ENCODE measurements at places on chromosomes 7 and 10. TPM values are rescaled to one million over a fixed set of nuclear protein-coding genes. Genes with fewer than 3 reads are reported as not detected.
A peak's percentile ranks its signal among the peaks of the same experiment; 100 is the strongest.

SGPL1 gene
- total RNA-seq, result 28.6 TPM

DENND2A gene
- 13.4 TPM for total RNA-seq

DNA sequence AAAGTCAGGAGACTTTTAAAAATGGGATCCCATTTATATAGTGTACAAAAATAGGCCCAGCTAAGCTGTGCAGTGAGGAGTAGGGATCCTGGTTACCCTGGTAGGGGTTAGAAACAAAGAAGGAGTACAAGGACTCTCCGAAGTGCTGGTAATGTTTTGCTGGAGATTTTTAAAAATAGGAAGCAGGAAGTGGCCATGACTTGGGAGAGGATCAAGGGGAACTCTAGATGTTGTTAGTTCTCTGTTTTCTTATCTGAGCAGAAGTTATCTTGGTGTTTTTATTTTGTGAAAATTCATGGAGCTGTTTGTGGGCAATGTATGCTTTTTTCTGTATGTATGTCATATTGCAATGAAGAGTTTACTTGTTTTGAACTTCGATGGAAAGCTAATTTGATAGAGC, 373.9 kb downstream of the SFMBT2 start:
- no peak for DNase-seq

LRIT1 gene
- not detected for total RNA-seq

GPRIN2 gene
- not detected for total RNA-seq

GRCh38 chr10:3763852-3764625, 21.0 kb downstream of the KLF6 start:
- DNase-seq, result no peak

GLI3 gene
- total RNA-seq, result not detected

MYH16 gene
- total RNA-seq, result not detected

WDR86 gene
- 10.2 TPM for total RNA-seq

DNA sequence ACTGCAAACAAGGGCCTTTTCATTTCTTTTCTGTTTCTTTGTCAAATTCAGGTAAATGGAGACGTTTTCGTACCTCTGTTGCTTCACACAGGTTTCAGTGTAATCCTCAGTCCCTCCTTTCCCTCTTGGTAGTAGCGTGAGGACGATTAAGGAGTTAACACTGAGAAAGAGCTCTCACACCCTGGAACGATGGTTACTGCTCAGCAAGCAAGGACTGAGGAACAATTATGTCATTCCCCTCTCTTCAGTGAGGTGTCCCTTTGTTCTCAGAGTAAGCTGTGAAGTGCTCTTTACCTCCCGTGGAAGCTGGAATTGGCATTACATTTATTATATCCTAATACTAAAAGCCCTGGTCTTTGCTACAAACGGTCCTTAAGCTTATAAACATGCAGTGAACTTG, 95.9 kb downstream of the FANK1 start:
- DNase-seq, result no peak

DNA sequence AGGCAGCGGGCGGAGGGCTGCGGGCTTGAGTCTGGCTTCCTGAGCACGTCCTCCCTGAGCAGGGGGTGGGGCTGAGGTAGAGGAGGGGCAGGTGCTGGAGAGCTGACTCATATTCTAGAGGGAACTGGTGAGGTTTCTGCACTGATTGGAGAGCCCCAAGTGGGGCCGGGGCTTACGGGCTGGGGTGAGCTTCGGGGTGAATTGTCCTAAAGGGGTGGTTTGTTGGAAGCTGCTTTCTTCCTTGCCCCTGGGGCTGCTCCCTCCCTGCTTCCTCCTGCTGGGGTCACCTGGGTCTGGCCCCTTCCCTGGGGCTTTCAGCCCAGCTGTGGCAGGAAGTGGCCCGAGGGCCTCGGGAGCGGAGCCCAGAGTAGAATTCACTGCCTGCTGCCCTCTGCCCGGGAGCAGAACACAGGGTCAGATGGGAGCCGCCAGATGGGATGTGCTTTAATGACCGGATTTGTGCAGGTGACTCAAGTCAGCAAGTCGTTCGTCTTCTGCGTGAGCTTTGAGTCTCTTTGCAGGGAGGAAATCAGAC, 48.6 kb downstream of the FAM20C start:
- no peak for DNase-seq

WDR11 gene
- 57.3 TPM for total RNA-seq

GIGYF1 gene
- 28.1 TPM for total RNA-seq

NKX2-3 gene
- total RNA-seq, result not detected

- no peak for DNase-seq
Observed at GRCh38 chr7:22474645-22475044, 25.3 kb downstream of the STEAP1B start.

DNA sequence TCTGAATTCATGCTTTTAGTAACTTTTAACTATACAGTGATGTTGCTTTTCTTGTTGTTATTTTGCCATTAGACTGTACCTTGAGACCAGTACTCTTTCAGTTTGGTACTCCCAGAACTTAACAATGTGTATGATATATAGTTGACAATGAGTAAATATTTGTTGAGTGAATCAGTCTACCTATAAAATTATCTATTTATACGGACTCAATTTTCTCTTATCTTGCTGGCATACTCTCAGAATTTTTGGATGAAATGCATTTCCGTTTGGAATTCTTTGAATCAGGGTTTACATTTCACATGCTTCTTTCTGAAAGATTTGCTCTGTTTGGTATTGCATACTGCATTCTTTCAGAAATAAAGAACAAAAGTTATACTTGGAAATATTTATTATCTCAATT, 47.8 kb upstream of the LRRC17 start:
- no peak for DNase-seq

TMEM139 gene
- total RNA-seq, result not detected

- no peak for DNase-seq
Observed at GRCh38 chr10:11631890-11632587, 20.6 kb upstream of the USP6NL start.

ZRANB1 gene
- total RNA-seq, result 15.0 TPM

GRCh38 chr7:44676776-44677175, 70.3 kb downstream of the OGDH start:
- DNase-seq, result no peak

C10orf67 gene
- total RNA-seq, result not detected

GRCh38 chr10:15744217-15744865, 24.6 kb upstream of the ITGA8 start:
- DNase-seq, result peak; percentile 35

GRCh38 chr10:103154521-103155299, 38.4 kb downstream of the NT5C2 start:
- peak; percentile 56 for DNase-seq

ADAP1 gene
- total RNA-seq, result 21.3 TPM

PAX2 gene
- total RNA-seq, result 2.2 TPM

GRCh38 chr7:31076051-31076450, 23.9 kb downstream of the ADCYAP1R1 start:
- DNase-seq, result no peak

IFIT1B gene
- total RNA-seq, result not detected

DNA sequence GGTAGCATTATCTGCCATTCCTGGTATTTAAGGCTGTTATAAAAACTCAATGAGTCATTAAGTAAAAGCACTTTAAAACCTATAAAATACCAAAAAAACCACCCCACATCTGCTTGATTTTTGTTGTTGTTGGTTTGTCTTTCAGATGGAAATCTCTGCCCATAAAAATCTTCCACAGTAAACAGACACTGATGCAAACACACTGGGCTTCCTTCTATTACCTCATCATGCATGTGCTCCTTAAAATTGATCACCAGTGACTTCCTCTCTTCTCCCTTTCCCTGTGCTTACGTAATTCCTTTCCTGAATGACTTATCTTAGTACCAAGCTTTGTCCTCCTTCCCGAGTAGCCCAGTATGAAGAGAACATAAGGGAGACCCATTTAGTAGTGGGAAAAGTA, 167.2 kb downstream of the EVX1 start:
- DNase-seq, result no peak

DNA sequence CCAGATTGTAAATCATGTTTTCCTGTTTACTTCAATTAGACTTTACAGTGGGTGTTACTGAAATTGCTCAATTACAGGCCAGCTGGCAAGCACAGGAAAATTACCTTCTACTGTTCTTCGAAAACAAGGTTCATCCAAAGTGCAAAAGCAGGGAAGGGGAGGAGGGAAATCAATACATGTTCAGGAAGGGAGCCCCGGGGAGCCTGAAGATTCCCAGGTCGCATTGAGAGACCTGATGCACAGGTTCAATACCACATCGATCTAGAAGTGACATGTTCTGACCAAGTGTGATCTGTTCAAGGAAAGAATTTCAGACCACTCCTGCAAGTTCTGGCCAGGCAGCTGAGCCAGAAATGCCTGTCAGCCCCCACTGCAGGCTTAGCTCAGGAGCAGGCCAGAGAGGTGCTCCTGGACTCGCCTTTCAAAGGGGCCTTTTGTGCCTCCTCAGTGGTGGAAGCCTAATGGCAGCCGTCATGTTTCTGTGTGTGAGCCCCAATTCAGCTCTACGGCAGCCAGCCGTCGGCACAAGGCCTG, 35.9 kb downstream of the FAM53B start:
- no peak for DNase-seq

DNA sequence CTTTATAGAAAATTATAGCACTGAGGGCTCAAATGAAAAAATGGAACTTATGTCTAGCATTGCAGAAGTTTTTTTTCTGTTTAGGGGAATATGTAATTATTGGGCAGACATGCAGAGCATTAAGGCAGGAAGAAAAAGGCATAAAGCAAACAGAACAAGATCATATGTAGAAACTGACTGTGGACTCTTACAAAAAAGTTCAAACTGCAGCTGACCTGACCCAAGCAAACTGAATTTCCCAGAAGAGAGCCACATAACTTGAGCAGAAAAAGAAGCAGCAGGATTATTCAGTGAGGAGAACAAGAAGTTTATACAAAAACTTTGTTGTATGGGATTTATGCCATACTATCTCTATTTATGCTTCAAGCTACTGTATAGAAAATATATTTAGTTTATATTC, 250.9 kb downstream of the PHF14 start:
- no peak for DNase-seq

DNA sequence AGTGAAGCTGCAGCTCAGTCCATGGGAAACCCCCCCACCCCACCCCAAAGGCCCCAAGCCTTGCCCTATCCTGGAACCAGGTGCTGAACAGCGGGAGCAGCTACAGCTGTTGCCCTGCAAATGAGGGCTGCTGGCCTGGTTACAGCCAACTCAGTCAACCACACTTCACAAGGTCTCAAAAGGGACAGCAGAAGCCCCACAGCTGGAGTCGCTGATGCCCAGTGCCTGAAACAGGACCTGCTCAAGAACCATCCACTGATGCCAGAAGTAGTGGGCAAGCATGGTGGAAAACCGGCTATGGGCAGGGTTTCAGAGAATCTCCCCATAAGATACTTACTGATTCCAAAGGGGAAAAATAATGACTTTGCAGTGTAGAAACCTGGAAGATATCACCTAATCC, 110.3 kb downstream of the SLC37A3 start:
- no peak for DNase-seq

DNA sequence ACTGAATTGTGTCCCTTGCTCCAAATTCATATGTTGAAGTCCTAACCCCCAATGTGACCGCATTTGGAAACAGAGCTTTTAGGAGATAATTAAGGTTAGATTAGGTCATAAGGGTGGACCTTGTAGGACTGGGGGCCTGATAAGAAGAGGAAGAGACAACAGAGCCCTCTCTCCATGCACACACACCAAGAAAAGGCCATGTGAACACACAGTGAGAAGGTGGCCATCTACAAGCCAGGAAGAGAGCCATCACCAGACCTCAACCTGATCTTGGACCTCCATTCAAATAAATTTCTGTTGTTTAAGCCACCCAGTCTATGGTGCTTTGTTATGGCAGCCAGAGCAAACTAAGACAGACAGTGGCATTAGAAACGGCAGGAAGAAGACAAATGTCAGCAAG, 12.5 kb upstream of the PRKAR2B start:
- no peak for DNase-seq

LRGUK gene
- 0.43 TPM for total RNA-seq

CLEC2L gene
- 23.0 TPM for total RNA-seq

DNA sequence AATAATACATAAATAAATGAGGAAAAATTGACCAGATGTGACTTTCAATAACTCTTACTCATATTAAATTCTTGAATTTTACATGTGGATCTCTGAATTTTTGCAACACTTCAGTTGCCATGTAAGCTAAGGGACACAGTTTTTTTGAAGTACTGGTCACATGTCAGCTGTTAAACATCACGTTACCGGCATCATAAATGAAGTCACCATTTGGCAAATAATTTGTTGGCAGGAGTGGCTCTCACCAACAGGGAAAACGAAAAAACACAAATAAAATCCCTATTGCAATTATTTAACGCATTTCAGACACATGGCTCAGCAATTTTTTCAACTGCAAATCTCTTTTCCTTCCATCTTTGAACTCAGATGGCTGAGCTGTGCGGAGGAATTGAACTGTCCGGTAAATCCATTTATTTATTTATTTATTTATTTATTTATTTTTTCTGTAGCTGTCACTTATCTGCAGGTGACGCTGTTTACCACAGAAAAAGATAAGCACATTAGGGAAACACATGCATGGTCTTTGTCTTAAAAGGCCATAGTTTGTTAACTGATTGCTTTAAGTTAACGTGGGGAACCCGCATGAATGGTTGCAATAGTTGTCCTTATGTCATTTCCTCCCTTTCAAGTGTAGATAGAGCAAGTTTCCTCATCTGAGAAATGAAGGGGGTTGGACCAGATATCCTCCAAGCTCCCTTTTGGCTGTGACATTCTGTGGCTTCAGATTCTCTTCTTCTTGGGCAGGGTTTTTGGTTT, 64.7 kb upstream of the JAZF1 start:
- DNase-seq, result no peak

DNA sequence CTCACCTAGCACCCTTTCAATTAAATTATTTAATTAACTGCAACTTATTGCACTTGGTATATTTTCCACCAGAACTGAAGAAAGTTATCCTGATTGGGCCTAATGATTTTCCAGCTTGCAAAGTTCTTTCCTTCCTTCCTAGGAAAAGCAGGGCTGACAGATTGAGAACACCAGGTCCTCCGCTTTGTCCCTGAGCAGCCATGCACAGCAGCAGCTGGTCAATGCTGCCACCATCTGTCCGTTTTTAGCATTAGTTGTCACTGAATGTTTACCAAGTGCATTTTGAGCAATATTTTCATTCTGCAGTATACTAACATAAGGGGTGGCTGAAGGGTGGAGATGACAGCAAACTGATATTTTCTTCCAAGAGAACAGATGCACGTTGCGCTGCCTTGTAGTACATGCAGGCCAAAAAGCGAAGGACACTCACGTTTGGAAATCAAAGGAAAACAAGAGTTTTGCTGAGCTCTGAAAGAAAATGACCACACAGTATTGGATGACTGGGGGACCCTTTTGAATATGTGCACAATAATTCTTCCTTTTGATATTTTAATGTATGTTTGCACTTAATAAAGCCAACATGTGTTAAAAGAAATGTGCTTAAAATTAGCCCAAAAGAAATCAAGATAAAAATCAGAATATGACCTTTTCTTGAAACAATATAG, 248.8 kb upstream of the PTN start:
- DNase-seq, result peak; percentile 94

RPEL1 gene
- total RNA-seq, result 0.03 TPM

All from G401 (cell line).